ENCODE measurements at places on chromosomes 1 and 21.

DNA sequence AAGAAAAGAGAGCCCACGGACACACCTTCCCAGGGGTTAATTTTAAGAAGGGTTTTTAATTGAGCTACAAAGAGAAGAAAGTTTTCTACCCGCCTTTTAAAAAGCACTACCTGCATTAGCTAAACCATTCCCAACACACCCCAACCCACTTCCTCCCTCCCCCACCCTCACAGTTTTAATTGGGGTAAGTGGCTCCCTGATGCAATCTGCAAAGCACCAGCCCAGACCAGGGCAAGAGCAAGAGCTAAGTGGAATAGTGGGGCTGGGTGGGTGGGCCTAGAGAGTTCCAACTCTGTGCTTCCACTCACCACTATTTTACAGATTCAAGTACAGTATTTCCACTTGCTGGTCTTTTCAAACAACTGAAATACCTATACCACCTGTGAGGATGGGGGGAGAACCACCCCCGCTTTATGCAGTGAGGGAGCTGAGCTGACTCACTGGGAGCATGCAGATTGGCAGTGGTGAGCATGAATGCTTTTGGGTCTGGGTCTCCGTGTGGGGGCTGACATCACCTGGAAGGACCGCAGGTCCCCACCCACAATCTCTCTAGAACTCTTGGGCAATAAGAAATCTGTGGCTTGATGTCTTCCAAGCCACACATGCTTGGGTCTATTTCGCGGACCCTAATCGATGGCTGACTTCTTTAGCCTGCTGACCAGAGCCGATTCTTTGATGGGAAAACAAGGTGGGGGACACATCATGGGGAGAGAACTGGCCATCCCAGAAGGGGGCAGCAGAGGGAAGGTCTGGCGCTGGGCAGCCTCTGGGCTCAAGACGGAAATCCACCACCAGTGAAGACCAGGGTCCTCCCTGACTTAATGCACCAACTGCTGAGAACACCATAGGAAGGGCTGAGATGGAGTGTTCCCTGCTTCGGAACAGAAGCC, 95.5 kb downstream of the SSBP3 start:
- DNase-seq, result no peak

DNA sequence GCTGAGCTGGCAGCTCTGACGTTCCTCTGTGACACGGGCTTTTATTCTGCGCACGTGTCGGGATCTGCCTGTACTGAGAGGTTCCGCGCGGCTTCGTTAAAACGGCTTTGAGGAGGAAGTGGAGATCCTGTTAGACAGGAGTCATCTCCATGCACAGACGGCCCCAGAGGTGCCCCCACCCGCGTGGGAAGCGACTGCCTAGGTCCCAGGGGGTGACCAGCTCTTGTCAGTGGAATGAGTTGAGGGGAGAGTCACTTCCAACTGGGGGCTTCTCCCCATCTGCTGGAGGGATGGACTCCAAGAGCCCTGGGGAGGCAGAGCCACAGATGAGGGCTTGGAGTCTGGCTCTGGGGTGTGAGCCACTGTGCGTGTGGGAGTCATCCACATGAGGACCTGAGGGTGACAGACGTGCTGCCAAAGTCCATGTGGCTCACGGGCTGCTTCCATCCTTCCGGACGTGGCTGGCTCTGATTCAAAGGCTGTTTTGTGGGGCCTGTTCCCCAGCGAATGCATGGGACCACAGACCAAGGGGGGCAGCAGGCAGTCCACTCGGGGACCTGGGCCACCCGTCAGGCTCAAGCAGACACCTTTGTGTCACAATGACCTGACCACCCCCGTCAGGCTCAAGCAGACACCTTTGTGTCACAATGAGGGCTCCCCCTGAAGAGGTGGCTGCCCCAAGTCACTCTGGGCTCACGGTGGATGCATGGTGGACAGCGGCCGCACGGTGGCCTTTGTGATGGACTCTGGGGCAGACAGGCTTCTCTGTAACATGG, 26.8 kb downstream of the PTTG1IP start:
- no peak for DNase-seq

DNA sequence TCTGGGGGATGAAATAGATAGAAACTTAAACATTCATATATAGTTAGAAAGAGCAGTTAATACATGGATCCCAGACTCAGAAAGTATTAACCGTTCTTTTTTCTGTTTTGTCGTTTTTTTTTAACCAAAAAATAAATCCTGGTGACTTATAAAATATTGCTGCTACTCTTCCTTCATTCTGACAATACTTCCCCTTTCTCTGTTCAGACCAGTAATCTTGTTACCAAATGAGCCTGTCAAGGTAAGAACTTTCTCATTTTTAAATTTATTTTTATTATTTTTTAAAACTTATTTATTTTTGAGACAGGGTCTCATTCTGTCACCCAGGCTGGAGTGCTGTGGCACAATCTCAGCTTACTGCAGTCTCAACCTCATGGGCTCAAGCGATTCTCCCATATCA, 13.7 kb downstream of the PTPN22 start:
- DNase-seq, result no peak

- no peak for DNase-seq
Measured at GRCh38 chr1:186848509-186849130, 19.9 kb downstream of the PLA2G4A start.

DNA sequence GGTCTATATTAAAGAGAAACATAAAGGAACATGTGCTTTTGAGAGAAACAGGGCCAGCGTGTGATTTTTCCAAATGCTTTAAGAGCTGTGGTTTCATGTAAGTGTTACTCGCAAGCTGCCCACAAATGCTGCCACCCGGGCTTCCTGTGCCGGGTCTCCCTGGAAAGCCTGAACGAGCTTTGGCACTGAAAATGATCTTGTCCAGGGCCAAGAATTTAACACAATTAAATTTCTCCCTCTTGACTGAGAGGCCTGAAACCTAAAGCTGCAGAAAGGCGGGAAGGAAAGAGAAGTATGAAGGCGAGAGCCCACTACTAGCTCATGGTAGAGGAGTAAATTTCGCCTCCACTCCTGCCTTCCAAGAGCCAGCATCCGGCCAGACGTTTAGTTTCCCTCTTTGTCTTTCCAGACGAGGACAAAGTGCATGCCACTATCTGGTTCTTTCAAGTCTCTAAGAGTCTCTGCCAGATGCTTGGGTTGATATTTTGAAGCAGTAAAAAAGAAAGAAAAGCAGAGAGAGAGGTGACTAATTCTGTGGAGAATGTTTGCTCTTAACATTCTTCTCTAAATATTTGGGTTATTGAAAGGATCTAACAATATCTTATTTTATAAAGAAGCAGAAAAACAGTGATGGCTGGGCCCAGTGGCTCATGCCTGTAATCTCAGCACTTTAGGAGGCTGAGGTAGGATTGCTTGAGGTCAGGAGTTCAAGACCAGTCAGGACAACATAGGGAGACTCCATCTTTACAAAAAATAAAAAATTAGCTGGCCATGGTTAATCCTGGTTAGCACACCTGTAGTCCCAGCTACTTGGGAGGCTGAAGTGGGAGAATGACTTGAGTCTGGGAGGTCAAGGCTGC, 100.0 kb upstream of the HNRNPU start:
- DNase-seq, result peak; percentile 20

- DNase-seq, result no peak
Measured at GRCh38 chr1:220170836-220171526, 77.0 kb downstream of the IARS2 start.

DNA sequence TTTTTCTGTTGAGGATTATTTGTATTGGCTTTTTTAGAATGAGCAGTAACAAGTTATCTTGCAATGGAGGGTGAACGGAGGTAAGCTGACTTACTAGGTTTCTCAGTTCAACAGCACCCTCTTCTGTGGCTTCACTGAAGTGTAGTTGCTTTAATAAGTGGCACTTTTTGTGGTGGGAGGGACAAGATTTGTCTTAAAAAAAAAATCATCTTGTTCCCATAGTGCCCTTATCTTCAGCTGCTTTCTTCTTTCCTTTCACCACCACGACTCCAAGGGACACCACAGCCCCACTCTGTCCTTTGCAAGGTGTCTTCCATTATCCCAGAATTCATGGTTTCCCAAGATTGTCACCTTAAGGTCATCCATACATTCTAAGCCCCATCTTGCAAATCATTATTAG, 92.9 kb downstream of the PIGK start:
- DNase-seq, result peak; percentile 57

- DNase-seq, result no peak
Measured at GRCh38 chr1:47970882-47971281, 26.3 kb downstream of the TRABD2B start.

DNA sequence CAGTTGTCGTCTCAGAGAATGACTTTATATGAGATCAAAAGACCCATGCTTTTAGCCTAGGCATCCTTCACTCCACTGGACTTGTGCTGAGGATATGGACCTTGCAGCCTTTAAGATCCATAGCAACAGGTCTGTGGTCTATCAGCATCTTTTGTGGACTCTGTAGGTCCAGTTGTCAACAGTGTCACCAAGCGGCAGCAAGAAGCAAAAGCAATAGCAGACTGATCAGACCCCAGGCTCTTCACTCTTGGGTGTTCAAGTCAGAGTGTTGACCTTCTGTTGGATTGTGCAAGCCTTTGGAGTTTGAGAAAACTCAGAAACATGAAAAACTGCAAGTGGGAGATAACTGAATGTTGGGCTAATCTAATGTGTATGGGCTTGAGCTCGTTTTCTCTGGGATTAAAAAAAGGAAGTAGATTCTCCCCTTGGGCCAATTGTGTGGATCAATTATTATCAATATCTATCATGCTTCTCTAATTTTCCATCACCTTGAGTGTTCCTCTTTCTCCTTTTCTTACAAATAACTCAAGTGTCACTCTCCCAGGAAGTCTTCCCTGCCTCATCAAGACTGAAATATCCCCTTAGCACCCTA, 144.2 kb downstream of the LYPLAL1 start:
- no peak for DNase-seq

GRCh38 chr1:1616838-1617237, 1.5 kb downstream of the MIB2 start:
- no peak for DNase-seq

- DNase-seq, result no peak
Measured at GRCh38 chr1:245856944-245857531, 650.0 kb downstream of the SMYD3 start.

DNA sequence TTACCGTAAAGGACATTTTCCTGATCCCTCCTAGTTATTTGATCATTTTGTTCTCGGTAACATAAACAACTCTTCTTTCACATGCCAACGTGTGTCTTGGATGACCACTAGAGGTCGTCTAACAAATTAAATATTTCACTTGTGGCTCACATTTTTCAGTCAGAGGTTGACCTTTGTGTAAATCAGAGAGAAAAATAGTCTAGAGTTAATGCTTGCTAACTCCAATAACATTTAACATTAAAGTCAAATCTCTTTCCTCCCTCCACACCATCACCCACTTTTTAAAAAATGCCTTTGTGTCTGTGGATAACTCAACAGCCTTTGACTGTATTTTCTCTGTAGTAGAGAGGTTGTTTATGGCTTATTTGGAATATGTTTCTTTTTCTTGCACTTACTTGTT, 220.5 kb upstream of the B3GALT2 start:
- DNase-seq, result peak; percentile 32

- DNase-seq, result no peak
Measured at GRCh38 chr1:169484101-169484500, 1.6 kb downstream of the SLC19A2 start.

- DNase-seq, result no peak
Measured at GRCh38 chr1:91925644-91926435, 23.4 kb upstream of the BRDT start.

- no peak for DNase-seq
Measured at GRCh38 chr1:224565611-224566406, 50.3 kb upstream of the CNIH3 start.

GRCh38 chr1:26158908-26159742, at the start of gene FAM110D:
Gene FAM110D (plus strand): TSS chr1:26159079. CDS start chr1:26161292, 2,213 bp downstream.
- no peak for DNase-seq

GRCh38 chr1:155454096-155454495, 108.5 kb downstream of the ASH1L start:
- no peak for DNase-seq

- DNase-seq, result no peak
Measured at GRCh38 chr1:230534224-230534623, 108.1 kb upstream of the COG2 start.

DNA sequence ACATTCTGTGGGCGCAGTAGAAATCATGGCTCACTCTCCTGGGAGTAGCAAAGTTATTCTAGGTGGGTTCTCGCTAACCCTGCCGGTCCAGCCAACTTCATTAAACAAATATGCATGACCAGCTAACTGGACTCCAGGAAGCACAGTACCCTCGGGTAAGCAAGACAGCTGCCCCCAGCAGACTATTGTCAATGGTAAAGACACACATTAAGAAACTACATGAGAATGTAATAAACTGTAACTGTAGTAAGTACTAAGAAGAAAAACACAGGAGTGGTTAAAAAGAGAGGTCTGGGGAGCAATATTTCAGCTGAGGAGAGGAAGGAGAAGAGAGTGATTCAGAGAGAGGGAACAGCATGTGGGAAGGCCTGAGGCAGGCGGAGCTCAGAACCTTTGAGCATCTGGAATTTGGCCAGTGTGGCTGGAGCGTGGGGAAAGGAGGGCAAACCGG, 7.4 kb downstream of the SLC2A5 start:
- no peak for DNase-seq

- DNase-seq, result no peak
Measured at GRCh38 chr1:187844313-187844712, 1015.6 kb downstream of the PLA2G4A start.

DNA sequence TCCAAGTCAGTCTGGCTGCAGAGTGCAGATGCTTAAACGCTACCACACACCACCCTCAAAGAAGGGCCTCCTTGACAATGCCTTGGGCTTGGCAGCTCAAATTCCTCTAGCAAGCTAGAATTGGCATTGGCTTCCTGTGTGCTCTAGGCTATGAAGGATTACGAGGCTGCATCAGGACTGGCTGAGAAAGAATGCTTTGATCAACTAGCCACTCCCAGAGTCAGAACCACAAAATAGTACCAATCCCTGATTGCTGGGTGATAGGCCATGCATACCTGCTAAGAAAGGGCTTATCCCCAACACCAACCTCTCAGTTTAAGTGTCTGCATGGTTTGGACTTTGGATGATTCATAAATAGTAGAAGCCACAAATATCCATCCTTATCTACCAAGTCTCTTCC, 504.9 kb downstream of the OMA1 start:
- no peak for DNase-seq

DNA sequence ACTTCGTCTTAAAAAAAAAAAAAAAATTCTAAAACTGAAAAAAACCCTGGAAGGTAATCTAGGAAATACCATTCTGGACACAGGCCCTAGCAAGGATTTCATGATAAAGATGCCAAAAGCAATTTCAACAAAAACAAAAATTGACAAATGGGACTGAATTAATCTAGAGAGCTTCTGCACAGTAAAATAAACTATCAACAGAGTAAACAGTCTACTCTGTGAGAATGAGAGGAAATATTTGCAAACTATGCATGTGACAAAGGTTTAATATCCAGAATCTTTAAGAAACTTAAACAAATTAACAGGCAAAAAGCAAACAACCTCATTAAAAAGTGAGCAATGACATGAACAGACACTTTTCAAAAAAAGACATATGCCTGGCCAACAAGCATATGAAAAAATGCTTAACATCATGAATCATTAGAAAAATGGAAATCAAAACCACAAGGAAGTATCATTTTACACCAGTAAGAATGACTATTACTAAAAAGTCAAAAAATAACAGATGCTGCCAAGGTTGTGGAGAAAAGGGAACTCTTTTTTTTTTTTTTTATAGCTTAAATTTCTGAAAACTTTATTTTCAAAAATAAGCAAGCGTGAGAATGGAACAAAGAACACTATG, 29.4 kb upstream of the RNPC3 start:
- no peak for DNase-seq

Measured in muscle of back (tissue), 13 donors.